ENCODE measurements at places on chromosomes 1 and 21.

- DNase-seq = no peak
Observed at GRCh38 chr21:19266636-19267035, 863.1 kb upstream of the TMPRSS15 start.

DNA sequence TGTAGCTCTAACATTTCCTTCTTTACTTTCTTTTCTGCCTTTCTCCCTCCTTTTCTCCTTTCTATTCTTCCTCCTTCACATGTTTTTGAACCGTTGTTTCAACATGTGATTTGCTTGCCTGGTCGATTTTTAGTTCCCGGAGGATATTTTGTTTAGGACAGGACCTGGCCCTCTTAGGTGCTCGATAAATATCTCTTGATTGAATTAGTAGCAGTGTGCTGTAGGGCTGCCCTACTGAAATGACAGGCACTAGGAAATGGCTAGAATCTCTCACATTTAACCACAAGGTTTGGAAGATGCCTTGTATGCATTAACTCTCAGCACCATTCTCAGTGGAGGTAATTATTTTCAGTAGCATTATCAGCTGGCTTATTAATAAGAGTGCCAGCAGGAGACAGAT is 305.6 kb downstream of the PAPPA2 start:
- DNase-seq = no peak

- DNase-seq = peak; percentile 69
Observed at GRCh38 chr21:45432575-45433255, 27.8 kb downstream of the COL18A1 start.

- no peak for DNase-seq
Observed at GRCh38 chr21:38802050-38803026, 3.4 kb upstream of the ETS2 start.

DNA sequence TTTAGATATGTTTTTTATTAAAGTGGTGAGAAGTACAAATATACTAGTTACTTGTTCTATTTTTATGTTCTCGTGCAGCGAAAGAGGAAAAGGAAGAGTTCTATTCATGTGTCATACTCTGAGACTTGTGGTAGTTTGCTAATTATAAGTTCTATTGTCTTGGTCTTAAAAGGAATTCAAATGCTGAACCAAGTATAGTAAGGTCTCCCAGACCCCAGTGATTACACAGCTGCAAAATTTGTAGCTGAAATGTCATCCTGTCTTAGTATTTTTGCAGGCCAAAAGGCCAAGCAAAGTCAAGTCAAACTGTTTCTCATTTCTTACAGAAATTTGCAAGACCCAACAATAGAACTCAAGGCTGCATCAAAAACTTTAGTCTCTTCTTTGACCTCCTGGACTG is 268.7 kb downstream of the CHRM3 start:
- no peak for DNase-seq

DNA sequence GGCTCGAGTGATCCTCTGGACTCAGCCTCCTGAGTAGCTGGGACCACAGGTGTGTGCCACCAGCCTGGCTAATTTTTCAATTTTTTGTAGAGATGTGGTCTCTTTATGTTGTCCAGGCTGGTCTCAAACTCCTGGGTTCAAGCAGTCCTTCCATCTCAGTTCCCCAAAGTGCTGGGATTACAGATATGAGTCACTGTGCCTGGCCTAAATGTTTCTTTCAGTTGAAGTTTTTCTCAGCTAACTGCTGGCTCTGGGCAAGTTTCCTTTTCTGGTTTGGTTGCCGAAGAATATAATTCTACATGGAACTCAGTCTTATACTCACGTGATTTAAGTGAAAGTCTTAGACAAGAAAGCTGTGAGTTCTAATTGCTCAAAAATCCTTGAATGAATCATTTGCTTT is 57.0 kb downstream of the SASS6 start:
- peak; percentile 19 for DNase-seq

GRCh38 chr1:223067914-223068313 is 75.1 kb downstream of the TLR5 start:
- no peak for DNase-seq

- no peak for DNase-seq
Observed at GRCh38 chr1:178607718-178608408, 95.0 kb downstream of the TEX35 start.

GRCh38 chr1:208270651-208271141 is 26.5 kb upstream of the PLXNA2 start:
- DNase-seq = no peak

GRCh38 chr1:11058595-11059154 is 1.1 kb downstream of the SRM start:
- no peak for DNase-seq

DNA sequence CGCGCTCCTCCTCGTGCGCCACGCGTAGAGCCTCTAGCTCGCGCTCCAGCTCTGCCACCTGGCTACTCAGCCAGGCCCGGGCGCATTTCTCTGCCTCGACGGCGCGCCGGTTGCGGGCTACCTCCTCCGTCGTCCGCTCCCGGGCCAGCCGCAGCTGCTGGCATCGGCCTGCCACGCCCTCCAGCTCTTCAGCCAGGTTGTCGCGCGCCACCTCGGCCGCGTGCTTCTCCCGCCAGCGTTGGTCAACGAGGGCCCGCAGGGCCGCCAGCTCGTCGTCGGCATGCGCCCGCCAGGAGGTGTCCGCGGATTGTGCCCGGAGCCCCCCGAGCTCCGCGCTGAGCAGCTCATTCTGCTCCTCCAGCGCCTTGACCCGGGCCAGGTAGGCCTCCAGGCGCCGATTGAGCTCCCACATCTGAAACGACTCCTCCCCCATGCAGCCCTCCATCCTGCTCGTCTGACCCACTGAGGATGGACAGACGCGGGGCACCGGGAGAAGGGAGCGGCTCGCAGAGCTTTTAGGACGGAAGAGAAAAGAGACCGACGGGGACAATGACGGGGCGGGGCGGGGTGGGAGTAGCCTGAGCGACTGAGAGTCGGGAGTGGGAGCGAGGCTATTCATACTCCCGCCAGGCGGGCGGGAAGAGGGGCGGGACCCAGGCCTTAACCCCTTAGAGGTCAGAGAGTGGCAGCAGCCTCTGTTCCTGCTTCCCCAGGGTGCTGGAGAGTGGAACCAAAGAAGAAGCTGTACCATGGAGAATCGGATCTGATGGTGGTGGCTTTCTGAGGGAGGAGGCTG is at the start of gene NES:
Gene NES, minus strand, starts transcription at position 588 of the 796 bp plus-strand sequence. Its CDS starts 143 bp downstream, at position 445.
- peak; percentile 50 for DNase-seq

- no peak for DNase-seq
Observed at GRCh38 chr1:110161165-110161564, 10.9 kb downstream of the SLC6A17 start.

- DNase-seq = peak; percentile 12
Observed at GRCh38 chr1:9827558-9828185, 3.9 kb upstream of the CLSTN1 start.

GRCh38 chr1:183607322-183607980 is 17.2 kb upstream of the NCF2 start:
- DNase-seq = no peak

DNA sequence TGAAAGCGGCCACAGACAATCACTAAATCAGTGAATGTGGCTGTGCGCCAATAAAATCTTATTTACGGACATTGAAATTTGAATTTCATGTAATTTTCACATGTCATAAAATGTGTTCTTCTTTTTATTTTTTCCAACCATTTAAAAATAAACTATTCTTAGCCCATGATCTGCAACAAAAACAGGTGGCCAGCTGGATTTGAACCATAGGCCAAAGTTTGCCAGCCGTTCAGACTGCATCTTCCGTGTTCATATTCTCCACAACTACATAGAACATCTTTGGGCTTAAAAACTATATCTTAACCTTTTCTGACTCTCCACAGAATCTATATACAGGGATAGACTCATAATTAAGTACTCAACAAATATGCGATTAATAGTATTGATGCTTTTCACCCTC is 81.2 kb upstream of the RALGPS2 start:
- no peak for DNase-seq

DNA sequence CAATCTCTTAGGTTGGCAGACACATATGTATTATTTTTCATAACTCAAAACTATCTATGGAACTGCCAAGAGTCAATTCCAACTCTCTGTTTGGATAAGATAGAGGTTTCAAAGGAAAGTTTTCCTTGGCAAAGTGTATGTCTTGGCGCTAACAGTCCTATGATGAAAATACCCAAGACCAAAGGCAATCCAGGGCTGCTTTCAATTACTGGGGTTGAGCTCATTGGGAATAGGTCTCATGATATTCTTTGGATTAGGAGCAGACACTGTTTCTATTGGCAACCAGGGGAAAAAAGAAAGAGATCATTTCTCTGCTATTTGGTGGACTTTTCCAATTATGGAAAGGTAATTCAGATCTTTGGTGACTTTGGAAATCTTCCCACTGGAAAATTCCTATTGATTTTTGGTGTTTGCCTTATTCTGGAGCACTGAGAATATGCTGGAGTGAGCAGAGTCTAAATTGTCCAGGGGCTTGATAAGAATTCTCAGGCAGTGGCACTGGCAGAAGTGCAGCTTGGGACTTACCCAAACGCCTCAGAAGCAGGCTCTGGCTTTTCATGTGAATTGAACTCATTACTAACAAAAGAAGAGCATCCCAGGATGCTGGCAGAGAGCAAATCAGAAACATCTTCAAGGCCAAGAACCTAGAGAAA is 20.4 kb upstream of the PLXNA2 start:
- peak; percentile 44 for DNase-seq

DNA sequence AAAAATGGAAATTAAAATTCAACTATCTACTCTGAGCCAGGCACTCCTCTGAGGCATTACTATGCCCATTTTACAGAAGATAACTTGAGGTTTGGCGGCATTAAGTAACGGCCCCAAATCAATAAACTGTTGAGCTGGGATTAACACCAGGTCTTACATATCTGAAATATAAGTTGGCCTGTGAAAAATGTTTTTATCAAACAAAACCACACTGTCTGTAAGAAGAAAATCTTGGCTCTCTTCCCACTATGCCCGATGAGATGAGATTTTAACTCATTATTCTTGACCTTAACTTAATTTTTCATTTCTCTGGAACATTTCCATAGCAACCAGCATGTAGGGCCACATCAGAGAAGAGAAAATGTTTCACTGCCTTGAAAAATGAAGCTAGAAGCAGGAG is 21.8 kb downstream of the RC3H1 start:
- no peak for DNase-seq

- peak; percentile 51 for DNase-seq
Observed at GRCh38 chr1:177385760-177386698, 215.3 kb downstream of the BRINP2 start.

GRCh38 chr1:152049291-152050083 is 12.7 kb upstream of the S100A11 start:
- peak; percentile 88 for DNase-seq

GRCh38 chr1:85623061-85623471 is 42.5 kb downstream of the CCN1 start:
- DNase-seq = peak; percentile 91

GRCh38 chr1:205977402-205978014 is 25.7 kb downstream of the RAB7B start:
- peak; percentile 90 for DNase-seq

GRCh38 chr1:245810181-245810769 is 655.5 kb downstream of the KIF26B start:
- DNase-seq = no peak

GRCh38 chr1:155946633-155947219 is 5.3 kb downstream of the RXFP4 start:
- no peak for DNase-seq

- DNase-seq = peak; percentile 44
Observed at GRCh38 chr1:48870596-48870995, 93.9 kb upstream of the BEND5 start.

DNA sequence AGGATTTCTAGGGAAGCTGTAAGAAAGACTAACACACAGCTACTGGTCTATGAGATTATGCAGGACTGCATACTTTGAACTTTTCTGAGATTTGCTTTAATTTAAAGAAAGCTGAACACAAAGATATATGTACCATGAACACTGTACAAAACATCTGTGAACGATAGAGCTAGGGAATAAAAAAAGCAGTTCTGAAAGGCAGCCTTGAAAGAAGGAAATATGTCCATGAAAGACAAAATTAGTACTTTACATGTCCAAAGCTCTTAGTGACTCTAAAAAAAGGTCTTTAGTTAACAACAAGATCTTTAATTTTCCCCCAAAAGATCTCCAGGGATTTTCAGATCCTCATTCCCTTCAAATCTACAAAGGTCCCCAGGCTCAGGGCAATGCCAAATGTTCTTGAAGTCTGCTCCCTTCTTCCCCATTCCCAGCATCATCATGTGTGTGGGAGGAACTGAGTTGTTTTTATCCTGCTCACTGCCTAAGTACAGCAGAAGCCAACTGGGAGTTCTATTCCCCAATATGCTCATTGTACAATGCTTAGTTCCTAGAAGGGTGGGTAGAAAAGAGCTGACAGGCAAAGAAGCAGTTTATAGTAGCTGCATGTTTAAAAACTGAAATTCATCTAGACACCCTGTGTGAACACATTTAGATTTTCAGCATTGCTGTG is 60.1 kb upstream of the PTCH2 start:
- peak; percentile 78 for DNase-seq
